Neural crest cell (in vitro differentiated cells): ENCODE measurements at places on chromosomes 3 and 15.

- H3K4me3 ChIP-seq = no peak overlapping the region
- no peaks in the 10 kb centered on the region for H3K27me3 ChIP-seq
- DNase-seq = no peak
- peaks cover 6% of the 10 kb centered on the region for H3K36me3 ChIP-seq
- H3K27ac ChIP-seq = peak overlapping the region; percentile 88
- H3K4me1 ChIP-seq = peaks cover 16% of the 10 kb centered on the region
Measured at GRCh38 chr3:127701280-127701911, 28.6 kb downstream of the ABTB1 start.

DNA sequence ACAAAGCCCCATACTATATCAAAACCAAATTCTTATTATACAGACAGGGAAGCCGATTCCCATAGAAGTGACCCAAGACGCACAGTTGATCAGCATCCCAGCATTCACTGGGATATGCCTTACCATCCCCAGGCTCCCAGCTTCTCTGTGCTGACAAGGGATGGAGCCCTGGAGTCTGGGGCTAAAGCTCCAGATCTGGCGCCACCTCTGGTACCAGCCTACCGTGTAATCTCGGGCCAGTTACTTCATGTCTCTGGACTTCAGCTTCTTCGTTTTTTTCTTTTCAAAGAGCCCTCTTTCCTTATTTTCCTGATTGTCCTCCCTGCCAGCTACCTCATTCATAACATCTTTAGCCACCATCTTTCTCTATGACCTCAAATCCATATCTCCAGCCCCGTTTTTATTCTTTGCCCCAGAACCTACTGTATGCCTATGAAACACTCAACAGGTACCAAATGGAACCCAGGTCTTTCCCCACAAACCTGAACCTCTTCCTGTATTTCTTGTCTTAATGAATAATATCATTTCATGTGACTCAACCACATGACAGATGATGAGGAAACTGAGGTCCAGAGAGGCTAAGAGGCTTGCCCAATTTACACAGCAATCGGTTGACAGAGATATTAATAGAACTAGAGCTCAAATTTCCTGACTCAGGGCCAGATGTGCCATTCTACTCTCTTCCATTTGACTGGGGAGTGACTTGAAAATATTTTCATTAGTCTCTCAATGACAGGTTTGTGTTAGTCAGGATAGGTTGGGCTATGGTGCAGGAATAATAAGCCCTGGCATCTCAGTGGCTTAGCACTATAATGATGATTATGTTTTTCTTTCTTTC lies 85.4 kb upstream of the TLE3 start:
- H3K4me1 ChIP-seq = peaks cover 11% of the 10 kb centered on the region
- H3K27me3 ChIP-seq = peaks cover 3% of the 10 kb centered on the region
- H3K4me3 ChIP-seq = no peak overlapping the region
- no peaks in the 10 kb centered on the region for H3K36me3 ChIP-seq

GRCh38 chr15:100981086-100981485 lies 61.9 kb downstream of the LRRK1 start:
- peaks cover 60% of the 10 kb centered on the region for H3K27me3 ChIP-seq
- no peaks in the 10 kb centered on the region for H3K36me3 ChIP-seq
- no peak for DNase-seq
- peaks cover 15% of the 10 kb centered on the region for H3K4me1 ChIP-seq

DNA sequence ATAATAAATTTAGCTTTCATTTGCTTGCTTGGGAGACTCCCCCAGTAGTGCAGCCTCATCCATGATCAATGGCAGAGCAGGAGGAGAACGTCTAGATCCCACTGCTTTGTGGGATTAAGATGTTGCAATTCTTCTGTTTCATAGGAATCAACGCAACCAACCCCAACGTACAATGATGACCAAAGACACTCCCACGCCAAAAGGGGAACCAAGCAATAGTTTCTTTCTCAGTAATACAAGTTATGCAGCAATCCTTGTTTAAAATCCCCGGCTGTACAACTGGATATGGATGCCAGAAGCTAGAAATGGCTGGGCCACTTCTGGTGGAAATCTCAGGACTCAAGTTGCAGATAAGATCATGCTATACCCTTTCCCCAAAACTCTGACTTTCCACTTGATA lies 411.2 kb downstream of the VPS13C start:
- no peak for DNase-seq
- H3K36me3 ChIP-seq = no peaks in the 10 kb centered on the region
- no peak overlapping the region for H3K27ac ChIP-seq
- no peak overlapping the region for H3K4me3 ChIP-seq
- no peaks in the 10 kb centered on the region for H3K4me1 ChIP-seq

DNA sequence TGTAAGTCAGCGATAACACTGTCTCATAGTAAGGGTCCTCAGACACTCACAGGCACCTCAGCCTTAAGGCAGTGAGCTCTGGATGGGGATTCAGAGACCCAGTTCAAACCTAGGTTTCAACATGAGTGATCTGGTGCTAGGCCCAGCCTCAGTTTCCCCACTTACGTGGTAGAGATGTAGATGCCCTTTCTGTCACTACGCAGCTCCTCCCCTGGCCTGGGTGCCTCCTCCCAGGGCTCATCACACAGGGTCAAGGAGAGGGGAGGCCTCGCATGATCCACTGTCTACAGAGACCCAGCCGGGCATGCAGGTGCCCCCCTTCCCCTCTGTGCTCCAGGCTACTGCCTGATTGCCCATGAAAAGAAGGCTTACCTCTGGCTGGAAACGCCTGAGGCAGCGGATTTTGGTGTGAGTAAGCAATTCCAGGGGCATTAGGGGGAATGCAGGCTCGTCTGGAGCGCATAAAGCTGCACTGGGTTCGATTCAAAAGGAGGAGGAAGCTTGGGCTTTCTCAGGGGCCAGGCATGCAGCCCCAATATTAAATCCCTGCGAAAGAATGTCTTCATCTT lies 69.8 kb upstream of the ANKRD34C start:
- H3K27me3 ChIP-seq = peaks cover 76% of the 10 kb centered on the region
- DNase-seq = no peak
- no peaks in the 10 kb centered on the region for H3K36me3 ChIP-seq
- no peak overlapping the region for H3K4me3 ChIP-seq

DNA sequence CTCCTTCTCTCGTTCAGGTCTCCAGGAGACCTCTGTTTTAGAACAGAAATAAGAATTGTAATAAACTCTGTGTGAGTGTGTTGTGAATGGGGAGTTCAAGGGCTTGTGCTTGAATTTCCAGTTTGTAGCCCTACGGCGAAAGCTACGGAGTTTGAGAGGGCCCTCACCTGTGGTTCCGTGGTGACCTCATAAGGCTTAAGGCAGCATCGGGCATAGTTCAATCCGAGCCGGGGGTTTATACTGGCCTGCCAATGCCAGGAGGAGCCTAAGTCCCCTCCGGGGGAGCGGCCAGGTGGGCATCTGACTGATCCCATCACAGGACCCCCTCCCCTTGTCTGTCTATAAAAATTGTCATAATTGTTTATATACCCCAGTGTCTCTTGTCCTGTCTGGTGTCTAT lies 43.7 kb downstream of the ZBTB11 start:
- no peaks in the 10 kb centered on the region for H3K36me3 ChIP-seq
- H3K4me1 ChIP-seq = no peaks in the 10 kb centered on the region
- peaks cover 6% of the 10 kb centered on the region for H3K27me3 ChIP-seq
- H3K27ac ChIP-seq = no peak overlapping the region

GRCh38 chr3:10328460-10329071 lies 7.7 kb upstream of the SEC13 start:
- no peak overlapping the region for H3K4me3 ChIP-seq
- H3K27me3 ChIP-seq = peaks cover 93% of the 10 kb centered on the region
- H3K27ac ChIP-seq = no peak overlapping the region

- peak overlapping the region; percentile 97 for H3K4me3 ChIP-seq
- H3K27me3 ChIP-seq = no peaks in the 10 kb centered on the region
- peak; percentile 32 for DNase-seq
- peaks cover 7% of the 10 kb centered on the region for H3K36me3 ChIP-seq
Measured at GRCh38 chr15:80694611-80695098, 455 bp upstream of the ABHD17C start.

DNA sequence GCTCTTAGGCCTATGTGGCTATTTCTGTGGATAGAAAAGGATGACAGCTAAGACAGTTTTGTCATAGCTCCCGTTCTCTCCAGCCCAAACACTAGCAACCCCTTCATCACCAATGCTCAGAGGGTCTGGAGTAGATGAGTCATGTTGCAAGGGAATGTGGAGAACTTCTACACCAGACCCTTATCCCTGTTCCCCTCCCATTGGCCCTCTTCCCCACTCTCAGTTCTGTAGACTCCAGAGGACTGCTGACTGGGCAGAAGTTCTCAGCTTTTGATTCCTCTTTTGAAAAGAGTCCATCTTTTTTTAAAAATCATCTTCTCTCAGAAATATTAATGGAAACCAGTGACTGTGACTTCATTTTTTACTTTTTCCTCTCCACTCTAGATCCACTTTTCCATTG lies 2.4 kb upstream of the MYZAP start:
- peak overlapping the region; percentile 28 for H3K27ac ChIP-seq
- DNase-seq = no peak
- no peaks in the 10 kb centered on the region for H3K4me1 ChIP-seq
- no peaks in the 10 kb centered on the region for H3K36me3 ChIP-seq
- peaks cover 63% of the 10 kb centered on the region for H3K27me3 ChIP-seq

GRCh38 chr3:142796823-142797222 lies 73.0 kb downstream of the TRPC1 start:
- H3K27me3 ChIP-seq = no peaks in the 10 kb centered on the region
- no peak overlapping the region for H3K4me3 ChIP-seq
- peaks cover 7% of the 10 kb centered on the region for H3K36me3 ChIP-seq
- H3K4me1 ChIP-seq = no peaks in the 10 kb centered on the region

DNA sequence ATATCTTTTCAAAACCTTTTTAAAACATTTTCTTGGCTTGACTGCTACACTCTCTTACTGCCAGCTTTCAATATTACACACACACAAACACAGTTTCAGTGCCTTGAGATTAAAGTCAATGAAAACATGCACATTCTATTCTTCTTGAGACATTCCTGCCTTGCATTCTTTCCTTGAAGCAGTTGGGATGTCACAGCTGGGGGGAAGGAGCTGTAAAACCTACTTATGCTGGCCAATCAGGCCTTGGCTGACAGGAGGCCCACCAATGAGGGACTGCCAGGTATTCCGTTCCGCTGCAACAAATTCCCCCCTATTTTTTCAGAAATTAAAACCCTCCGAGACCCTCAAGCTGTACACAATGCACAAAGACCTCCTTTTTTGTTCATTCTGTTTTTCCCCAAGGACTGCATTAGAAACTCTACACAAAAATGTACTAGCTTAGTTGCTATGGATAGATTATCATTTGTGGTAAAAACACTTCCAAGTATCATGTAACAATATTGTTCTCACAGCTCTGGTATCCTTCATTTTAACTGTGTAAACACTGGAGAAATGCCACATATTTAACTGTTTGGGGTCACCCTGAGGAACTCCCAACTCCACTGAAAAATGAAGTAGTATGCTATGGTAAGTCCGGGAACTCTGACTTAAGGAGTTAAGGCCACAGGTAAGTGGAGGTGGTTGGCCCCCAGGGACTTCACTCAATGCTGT lies 18.5 kb downstream of the FSTL1 start:
- H3K27ac ChIP-seq = no peak overlapping the region
- no peaks in the 10 kb centered on the region for H3K27me3 ChIP-seq
- H3K4me1 ChIP-seq = peaks cover 14% of the 10 kb centered on the region
- DNase-seq = no peak

GRCh38 chr3:8561370-8561769 lies 59.7 kb downstream of the LMCD1 start:
- no peak overlapping the region for H3K4me3 ChIP-seq
- no peaks in the 10 kb centered on the region for H3K27me3 ChIP-seq
- no peak for DNase-seq
- no peak overlapping the region for H3K27ac ChIP-seq
